Activated CD4-positive, alpha-beta T cell treated with anti-CD3 and anti-CD28 coated beads, Interleukin-2, amount 50 U/mL, for 1 hour (primary cell): ENCODE measurements at places on chromosomes 6 and 20.
A peak's percentile ranks its signal among the peaks of the same experiment; 100 is the strongest.

DNA sequence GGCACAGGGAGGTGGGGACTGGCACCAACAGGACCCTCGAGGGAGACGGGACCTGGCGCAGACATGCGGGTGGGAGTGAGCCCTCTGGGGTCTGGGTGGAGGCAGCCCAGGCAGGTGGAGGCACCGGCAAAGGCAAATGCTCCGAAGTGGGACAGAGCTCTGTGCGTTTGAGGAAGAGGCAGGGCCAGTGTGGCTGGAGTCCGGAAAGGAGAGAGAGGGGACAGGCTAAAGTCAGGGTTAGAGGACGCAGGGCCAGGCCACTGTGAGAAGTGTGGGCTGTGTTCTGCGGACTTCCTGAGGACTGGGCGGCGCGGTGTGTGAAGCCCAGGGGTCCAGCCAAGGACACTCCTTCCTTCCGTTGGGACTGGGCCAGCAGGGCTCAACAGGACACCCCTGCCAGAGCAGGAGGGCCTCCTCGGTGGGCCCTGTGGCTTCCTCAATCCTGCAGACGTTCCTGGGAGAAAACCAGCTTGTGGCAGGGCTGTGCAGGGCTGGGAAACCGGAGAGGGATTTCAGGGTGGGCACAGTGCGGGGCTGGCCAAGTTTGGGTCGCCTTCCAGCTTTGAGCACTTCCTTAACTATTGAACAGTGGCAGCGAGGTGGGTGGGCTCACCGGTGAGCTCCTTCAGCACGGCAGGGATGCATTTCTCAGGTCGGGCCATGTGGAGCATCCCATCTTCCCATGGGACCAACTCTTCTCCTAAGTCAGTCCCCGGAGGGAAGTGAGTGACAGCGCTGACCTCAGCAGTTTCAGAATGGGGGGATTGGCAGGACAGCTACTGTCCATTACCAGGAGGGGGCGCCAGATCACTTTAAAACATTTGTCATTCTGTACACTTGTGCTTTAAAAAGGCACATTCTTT is 22.5 kb downstream of the MOCS3 start:
- DNase-seq, result peak; percentile 63

GRCh38 chr6:108676555-108676954 is 115.8 kb downstream of the FOXO3 start:
- DNase-seq, result no peak

GRCh38 chr20:31861135-31861384 is 9.3 kb downstream of the DUSP15 start:
- DNase-seq, result no peak

- no peak for DNase-seq
These were observed 67.8 kb upstream of the EPB41L1 start for GRCh38 chr20:36086767-36087166.

GRCh38 chr20:53579581-53580375 is 13.9 kb downstream of the ZNF217 start:
- no peak for DNase-seq

- DNase-seq, result no peak
These were observed 117.7 kb upstream of the CDYL start for GRCh38 chr6:4658486-4658885.

GRCh38 chr6:19838442-19839236 is 1.5 kb downstream of the ID4 start:
- no peak for DNase-seq
